ENCODE measurements at places on chromosomes 3 and 15.

DNA sequence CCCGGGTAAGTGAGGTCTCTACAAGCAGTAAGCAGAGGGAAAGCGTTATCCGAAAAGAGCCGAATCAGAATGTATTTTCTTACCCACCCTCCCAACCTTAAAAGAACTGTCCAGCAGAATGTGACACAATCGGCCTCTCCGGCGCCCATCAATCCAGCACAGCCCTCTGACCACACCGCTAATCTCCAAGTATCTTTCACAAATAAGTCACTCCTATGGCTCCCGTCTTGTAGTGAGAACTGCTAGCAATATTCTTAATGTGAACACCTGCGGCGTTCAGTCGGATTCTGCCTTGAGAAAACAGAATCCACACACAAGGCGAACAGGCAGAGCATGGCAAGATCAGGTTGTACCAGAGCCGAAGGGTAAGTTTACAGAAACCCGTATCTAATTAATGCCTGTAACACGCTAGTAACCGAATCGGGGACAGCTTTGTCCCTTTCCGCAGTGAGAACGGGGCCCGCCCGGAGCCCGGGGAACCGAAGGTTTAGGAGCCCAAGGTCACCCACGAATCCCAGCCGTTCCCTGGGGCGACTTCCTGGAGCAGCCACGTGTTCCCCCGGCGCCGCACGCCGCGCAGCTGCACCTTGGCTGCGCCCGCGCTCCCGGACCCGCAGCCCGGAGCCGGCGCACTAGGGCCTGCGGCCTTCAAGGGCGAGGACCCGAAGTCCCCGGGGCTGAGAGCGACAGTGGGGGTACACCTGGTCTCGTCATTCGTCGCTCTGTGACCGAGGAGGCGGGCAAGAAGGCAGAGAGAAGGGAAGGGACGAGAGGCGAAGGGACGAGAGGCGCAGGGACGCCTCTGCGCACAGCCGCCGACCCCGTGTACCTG is 672 bp downstream of the TFRC start:
- peak; percentile 74 for DNase-seq

DNA sequence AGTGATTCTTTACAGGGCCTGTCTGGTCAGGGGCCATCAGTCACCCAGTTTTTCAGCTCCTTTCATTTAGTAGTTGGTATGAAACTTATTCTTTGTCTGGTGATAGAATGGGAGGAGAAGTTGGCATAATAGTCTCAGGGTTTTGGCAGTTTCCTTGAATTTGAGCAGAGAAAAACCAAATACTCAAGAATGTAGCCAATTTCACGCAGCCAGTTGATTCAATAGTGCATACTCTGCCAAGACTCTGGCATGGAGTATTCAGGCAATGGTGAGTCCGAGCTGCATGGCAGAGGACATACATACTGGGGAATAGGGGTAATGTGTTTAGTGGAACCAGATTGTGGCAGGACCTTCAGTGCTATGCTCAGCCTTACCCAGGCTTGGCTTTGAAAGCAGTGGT is 118.3 kb downstream of the GALK2 start:
- DNase-seq, result no peak

DNA sequence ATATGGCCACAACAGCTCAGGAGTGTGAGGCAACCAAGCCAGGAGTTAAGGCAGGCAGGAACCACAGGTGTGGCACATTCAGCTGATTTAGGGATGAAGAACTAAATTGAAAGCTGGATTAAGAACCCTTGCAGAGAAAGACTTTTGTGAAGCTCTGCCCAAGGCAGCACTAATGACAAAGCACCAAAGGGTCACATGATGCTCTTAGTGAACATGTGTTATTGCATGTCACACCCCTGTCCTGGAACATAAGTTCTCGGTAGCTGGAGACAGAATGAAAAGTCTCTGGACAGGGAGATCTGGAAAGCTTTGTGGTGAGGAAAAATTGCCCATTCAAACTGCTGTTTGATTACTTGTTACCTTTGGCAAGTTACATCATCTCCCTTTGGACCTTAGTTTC is 3.2 kb downstream of the EAF1 start:
- DNase-seq, result no peak

DNA sequence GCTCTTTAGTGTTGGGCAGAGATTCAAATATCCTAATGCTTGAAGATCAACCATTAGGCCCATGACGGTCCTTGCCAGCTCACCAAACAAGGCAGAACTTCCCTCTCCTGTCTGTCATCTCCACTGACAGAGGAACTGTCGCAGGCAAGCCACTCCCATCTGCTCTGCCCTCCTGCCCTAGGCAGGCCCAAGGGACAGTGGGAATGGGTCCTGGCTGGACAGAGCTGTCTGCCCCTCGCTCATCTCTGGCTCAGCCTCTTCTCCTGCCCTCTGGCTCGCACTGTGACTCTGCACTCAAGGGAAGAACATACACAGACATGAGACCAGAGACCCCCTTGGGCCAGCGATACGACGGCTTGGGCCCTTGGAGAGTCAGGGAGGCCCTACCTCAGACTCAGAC is 7.6 kb upstream of the MUSTN1 start:
- DNase-seq, result no peak

DNA sequence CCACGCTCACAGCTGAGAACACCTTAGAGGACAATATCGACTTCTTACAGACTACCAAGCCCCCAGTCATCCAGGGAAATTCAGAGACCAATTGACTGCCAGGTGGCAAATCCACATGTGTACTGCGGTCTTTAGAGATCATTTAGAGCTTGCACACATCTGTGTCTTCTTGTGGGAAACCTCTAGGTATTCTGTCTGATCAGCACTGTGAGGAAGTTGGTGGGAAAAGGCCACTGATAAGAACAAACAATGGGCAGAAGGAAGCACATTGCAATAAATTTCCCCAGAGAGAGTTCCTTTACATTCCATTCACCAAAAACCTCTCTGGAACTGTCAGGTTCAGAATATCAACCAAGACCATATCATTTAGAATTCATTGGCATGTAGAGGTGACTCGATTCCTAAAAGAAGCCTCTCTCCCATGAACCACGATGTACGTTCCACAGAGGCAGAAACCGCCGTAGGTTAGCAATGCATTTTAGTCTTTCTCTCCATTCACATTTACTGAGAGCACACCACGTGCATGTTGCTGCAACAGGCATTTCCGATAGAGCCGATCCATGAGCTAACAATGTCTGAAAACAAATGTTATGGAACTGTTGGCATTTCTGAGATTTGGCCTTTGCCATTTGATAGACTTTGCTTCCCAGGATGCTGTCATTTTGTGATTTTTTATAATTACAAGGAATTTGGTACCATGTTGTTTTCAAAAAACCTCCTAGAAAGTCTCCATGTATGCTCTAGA is 287.3 kb upstream of the TPRG1 start:
- no peak for DNase-seq

GRCh38 chr3:117476572-117476971 is 767.0 kb downstream of the TUSC7 start:
- DNase-seq, result no peak

DNA sequence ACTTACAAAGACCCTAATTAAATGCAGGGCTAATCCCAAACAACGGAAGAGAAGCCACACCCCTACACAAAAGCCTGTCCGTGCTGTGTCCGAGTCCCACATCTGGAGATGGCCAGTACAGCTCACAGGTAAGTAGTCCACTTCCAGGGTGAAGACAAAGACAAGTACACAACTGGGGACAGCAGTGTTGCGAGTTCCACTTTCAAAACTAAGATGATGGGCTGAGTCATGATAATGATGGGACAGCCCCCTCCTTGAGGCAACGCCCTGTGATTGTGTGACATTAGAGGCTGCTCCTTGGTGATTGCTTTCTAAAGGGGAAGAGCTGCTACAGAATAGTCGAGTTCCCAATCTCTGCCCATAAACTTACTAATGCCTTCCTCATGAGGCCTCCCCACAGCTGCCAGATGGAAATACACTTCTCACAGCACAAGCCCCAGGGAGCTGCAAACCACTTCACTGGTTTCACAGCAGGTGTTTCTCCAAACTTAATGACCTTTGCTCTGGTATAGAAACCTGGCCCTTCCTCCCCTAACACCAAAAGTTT is 27.6 kb downstream of the RFT1 start:
- DNase-seq, result no peak

DNA sequence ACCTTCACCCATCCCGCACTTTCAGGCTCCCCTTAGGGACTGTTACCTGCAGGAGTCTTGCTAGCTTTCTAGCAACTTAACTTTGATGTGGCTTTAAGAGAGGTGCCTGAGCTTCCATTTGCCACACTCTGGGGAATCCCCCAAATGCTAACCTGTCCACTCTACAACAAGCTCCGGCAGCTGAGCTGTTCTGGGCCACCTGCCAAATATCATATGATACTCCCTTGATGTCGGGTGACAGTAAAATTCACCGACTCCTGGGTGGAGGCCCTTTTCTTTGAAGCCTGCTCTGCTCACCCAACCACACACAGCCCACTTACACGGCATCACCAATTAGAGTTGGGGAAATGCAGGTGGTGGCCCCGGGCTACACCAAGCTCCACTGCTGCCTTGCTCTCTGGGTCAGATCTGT is 38.0 kb upstream of the XCR1 start:
- DNase-seq, result no peak

GRCh38 chr3:72134989-72135451 is 350.1 kb upstream of the PROK2 start:
- DNase-seq, result no peak

DNA sequence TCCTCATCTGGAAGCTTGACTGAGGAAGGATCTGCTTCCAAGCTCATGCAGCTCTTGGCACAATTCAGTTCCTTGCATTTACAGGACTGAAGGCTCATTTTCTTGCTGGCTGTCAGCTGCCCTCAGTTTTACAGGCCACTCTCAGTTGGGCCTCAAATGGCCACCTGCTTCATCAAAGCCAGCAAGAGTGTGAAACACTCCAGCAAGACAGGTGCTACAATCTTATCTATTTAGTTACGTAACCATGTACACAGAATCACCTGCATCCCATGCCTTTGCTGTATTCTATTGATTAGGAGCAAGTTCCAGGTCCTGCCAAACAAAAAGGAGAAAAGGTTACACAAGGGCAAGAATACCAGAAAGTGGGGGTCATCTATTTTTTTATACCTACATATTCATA is 40.8 kb downstream of the RHCG start:
- DNase-seq, result no peak

DNA sequence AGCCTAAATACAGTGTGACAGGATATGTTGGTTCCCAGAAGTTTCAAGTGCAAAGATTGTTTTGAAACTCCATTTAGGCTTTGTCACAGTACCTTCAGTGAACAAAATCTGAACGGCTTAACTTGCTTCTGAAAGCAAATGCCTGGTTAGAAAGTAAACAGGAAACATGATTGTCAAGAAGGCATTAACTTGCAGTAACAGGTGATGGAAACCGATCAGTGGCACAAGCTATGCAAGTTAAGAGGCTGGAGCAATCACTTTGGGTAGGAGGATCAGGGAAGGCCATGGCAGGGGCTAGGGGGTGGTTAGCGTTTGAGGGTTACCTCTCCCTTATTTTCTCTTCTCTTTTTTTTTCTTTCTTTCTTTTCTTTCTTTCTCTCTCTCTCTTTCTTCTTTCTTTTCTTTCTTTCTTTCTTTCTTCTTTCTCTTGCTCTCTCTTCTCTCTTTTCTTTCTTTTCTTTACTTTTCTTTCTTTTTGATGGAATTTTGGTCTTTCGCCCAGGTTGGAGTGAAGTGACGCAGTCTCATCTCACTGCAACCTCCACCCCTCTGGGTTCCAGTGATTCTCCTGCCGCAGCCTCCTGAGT is 2.4 kb downstream of the HYKK start:
- no peak for DNase-seq

DNA sequence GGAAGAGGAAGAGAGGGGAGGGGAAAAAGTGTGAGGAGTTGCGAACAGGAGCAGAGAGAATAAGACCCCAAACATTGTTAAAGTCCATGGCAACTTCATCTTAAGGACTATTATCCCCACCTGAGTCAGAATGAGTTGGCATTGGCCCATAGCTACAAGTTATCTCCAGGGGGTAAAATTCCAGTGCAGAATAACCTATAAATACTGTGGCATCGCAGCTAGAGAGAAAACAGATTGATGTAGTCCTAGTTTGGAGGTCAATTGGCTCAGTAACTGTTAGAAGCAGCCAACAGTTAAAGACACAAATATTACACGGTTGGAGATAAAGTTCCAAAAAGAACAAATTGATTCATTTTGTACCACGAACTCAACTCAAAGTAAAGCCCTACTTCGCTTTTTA is 313.9 kb upstream of the CCDC54 start:
- no peak for DNase-seq

DNA sequence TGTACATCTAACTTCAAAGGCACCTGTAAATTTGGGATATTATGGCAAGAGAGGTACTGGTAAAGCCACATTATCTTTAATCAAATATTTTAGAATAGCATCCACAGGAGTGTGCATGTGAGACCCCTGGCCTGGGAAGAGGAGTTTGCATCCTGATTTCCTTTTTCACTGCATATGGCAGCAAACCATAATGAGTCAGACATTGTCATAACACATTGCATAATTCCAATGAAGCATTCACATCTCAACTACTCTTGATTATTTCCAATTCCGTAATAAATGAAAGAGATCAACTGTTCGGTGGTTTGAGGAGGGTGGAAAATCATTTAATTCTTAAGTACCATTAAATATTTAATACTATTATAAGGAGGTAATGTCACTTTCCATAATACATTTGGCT is 215.0 kb downstream of the MECOM start:
- DNase-seq, result no peak

DNA sequence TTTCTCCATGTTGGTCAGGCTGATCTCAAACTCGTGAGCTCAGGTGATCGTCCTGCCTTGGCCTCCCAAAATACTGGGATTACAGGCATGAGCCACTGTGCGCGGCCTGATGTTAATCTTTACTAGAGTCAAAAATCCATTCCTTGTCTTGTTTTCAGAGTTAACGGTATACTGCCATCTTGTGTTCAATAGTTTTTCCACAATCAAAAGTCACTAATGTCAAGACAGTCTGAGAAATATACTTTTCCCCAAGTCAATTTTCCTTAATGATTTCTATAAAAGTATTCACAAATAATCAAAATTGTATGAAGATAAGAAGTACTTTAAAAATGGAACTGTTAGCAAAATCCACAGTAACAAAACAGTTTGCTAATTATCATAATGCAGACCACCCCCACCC is 8.5 kb downstream of the CRBN start:
- no peak for DNase-seq

- no peak for DNase-seq
Measured at GRCh38 chr3:45105855-45106671, 40.1 kb downstream of the CDCP1 start.

- no peak for DNase-seq
Measured at GRCh38 chr3:160331127-160331937, 67.7 kb downstream of the IFT80 start.

DNA sequence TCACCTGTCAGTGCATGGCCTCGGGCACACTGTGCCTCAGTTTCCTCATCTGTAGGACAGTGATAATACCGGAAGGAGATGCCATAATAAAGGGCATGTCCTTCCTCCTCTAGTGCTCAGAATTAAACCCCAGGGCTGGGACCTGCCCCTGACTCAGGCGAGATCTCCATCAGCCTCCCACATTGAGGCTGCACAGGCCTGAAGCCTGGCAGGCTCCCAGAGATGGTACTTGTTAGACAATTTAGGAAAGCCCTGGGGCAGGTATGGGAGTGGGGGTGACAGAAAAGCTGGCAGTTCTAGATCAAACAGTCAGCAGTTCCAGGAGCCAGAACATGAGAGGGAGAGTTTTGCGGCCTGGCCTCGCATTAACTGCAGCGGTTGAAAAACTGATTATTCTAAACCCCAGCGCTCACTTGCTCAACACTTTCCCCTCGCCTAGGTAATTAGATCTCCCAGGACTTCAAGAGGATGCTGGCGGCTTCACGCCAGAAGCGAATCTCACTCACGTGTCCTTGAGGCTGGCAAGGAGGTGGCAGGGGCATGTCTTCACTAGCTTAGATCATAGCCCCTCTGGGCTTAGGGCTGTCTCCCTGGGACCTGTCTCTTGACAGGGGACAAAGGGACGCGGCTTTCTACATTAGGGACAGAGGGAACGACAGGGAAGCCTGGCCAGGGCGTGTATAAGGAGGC is 73.1 kb downstream of the ATP2B2 start:
- no peak for DNase-seq
